ENCODE measurements at places on chromosomes 7 and 10.

DNA sequence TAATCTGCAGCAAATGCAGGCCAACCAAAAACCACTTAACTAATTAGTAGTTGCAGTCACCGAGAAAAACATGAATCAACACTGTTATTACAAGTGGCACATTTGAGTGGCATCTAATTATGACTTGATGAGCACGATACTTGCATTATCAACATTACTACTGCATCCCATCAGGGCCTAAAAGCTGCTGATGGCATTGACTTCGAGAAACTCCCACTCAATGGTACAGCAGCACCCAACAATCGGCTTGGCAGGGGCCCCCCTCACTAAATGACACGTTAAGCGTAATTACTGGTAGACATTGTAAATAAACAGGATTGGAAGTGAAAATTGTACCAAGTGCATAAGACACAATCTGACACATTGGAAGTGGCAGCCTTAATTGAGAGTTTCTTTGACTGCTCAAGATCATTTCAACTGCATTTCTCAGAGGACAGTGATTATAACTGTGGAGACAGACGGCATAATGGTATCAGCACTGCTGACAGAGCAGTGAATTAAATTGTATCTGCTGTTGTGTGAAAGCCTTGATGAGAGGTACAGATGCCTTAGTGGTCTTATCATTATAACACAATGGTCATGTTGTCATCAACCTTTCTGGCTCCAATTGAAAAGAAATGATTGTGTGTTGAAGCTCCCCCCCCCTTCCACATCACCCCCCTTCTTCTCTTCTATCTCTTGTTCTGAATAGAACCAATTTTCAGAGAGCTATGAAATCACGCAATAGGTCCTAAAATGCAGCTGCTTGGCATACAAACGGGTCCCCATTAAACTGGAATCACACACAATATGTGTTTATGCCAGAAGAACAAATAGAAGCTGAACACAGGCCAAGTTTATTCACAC lies 43.4 kb downstream of the SHTN1 start:
- no peaks in the 10 kb centered on the region for H3K4me1 ChIP-seq
- no peak overlapping the region for H3K4me3 ChIP-seq
- no peaks in the 10 kb centered on the region for H3K36me3 ChIP-seq
- no peaks in the 10 kb centered on the region for H3K27me3 ChIP-seq

DNA sequence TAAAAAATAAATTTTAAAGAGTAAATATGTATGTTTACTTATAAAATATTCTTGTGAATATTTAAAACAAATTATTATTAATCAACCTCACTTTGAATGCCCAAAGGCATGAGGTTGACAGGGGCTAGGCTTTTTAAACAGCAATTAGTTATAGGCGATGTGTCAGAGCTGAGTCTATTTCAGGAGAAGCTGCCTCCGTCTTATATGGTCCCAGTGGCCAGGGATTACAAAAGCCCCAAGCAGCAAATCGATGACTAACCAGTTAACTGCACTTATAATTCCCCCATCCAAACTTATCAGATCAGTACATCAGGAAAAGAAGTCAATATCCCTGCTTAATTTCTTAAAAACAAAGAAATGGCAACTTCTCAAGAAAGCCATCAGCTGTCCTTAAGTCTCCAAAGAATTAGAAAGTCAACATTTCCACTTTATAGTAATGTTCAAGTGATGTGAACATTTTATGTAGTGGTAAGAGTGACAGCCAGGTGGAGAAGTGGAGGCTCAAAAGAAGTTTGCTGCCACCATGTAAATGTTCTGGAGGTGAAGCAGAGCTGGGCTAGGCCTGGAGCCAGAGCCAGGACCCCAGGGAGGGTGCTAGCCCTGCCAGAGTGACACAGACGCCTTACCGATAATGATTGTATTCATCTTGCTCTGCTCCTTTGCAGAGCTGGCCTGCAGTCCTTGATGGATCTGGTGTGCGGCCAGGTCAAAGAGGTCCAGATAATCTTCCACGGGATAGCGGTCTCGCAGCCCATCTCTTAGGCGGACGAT lies 51.5 kb downstream of the CHST15 start:
- H3K27ac ChIP-seq, result no peak overlapping the region
- no peak overlapping the region for H3K4me3 ChIP-seq
- no peaks in the 10 kb centered on the region for H3K36me3 ChIP-seq
- no peaks in the 10 kb centered on the region for H3K4me1 ChIP-seq
- no peak for DNase-seq

- H3K4me3 ChIP-seq, result no peak overlapping the region
- H3K4me1 ChIP-seq, result no peaks in the 10 kb centered on the region
- H3K27ac ChIP-seq, result no peak overlapping the region
These were observed 53.2 kb downstream of the ADRB1 start for GRCh38 chr10:114096864-114097263.

- no peaks in the 10 kb centered on the region for H3K27me3 ChIP-seq
- no peak overlapping the region for H3K27ac ChIP-seq
- no peaks in the 10 kb centered on the region for H3K4me1 ChIP-seq
- no peak overlapping the region for H3K4me3 ChIP-seq
- no peaks in the 10 kb centered on the region for H3K36me3 ChIP-seq
These were observed 5.5 kb upstream of the LIPN start for GRCh38 chr10:88754287-88754686.

- H3K27me3 ChIP-seq, result no peaks in the 10 kb centered on the region
- no peaks in the 10 kb centered on the region for H3K4me1 ChIP-seq
- no peaks in the 10 kb centered on the region for H3K36me3 ChIP-seq
- H3K27ac ChIP-seq, result no peak overlapping the region
- no peak overlapping the region for H3K4me3 ChIP-seq
- no peak for DNase-seq
These were observed 89.1 kb downstream of the STRA8 start for GRCh38 chr7:135322571-135323340.

Data from aorta (tissue), 5 donors.